ENCODE measurements at places on chromosomes 4 and X.
A peak's percentile ranks its signal among the peaks of the same experiment; 100 is the strongest.

- DNase-seq = peak; percentile 56
Measured at GRCh38 chrX:72268597-72269365, 8.3 kb downstream of the RPS4X start.

- DNase-seq = peak; percentile 27
Measured at GRCh38 chr4:130125467-130125866, 1029.5 kb downstream of the C4orf33 start.

- DNase-seq = no peak
Measured at GRCh38 chr4:22471999-22472461, 43.8 kb downstream of the ADGRA3 start.

DNA sequence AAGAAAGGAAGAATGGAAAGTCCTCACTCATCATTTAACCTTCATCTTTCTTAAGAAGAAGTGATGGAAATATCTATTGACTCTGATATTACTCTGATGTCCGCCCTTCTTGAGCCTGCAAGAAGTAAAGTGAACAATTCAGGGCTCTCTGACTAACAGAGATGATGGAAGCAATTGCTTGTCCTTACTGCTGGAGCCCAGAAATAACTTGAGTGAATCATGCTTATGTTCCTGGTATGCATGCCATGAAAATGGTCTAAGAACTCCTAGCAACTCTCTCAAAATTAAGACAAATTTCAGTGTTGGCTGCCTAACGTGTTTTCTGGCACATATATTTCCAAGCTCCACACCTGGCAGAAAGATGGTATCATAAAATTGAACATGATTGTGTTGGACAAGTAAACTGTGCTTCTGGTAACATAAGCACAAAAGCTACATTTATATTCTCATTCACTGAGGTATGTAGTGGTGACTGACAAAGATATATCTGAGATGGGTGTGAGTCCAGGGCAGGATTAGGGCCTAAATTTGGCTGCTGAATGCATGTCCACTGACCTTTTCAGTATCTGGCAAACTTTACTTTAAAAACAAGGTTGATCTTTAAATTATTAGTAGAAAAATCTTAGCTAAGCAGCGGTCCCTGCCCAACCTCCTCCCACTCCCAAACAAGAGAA is 109.2 kb upstream of the OTUD4 start:
- DNase-seq = peak; percentile 79

DNA sequence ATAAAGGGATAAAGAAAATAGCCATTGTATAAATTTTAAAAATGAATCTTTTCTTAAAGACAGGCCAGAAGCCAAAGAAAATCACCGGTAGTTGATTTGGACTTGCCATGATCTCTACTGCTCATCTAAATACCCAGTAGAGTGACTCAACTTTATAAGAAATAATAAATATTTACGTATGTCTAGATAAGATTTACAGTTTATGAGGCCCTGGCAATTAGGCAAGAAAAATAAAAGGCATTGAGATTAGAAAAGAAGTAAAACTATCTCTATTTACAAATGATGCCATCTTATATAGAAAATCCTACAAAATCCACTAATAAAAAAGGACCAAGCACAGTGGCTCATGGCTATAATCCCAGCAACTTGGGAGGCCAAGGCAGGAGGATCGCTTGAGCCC is 765.5 kb upstream of the HTR2C start:
- DNase-seq = no peak

DNA sequence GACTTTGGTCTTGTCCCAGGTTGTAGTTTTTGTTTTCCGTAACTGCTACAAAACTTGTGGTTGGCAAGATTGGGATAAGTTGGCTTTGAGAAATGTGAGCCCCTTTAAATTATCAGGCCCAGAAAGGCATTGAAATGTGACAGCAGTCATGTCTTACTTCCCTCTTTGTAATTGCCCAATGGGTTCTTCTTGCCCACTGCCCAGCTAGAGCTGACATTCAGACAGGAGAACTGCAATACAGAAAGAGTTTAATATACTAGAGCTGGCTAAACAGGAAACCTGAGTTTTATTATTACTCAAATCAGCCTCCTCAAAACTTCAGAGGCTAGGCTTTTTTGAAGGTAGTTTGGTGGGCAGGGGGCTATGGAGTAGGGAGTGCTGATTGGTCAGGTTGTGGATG is 288.3 kb downstream of the ZNF674 start:
- DNase-seq = no peak

- no peak for DNase-seq
Measured at GRCh38 chr4:3212391-3213105, 36.4 kb upstream of the MSANTD1 start.

GRCh38 chr4:106993827-106994226 is 42.3 kb downstream of the DKK2 start:
- no peak for DNase-seq

DNA sequence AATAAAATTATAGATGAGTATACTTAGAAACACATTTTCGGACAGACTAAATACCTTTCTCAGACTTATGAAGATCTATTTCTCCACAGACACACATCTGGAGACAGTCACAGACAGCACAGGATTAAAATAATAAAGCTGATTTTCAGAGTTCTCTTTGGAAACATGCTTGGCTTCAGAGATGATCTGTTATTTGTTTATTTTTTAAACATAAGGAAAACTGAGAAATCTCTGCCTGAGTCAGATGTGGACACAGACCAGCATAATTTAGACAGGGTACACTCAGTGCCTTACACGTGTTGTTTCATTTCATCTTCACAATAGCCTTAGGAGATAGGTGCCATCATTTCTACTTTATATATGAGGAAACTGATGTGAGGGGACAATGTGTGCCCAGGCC is 92.1 kb downstream of the SLC9A7 start:
- peak; percentile 54 for DNase-seq

DNA sequence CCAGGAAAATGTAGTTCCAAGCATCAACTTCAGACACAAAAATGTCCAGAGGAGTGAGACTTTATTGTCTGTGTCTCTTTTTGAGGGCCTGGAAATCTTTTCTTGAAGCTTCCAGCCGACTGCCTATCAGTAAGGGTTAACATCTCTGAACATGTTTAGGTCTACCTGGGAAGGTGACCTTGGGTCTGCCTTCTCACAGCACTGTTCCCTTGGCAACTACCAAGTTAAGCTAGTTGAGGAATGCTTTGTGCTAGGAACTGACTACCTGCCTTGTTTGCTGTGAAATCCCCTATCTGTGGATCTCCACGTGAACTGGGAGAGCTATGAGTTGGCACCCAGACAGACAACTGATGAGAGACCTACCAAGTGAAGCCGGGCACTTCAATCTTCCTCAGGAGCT is 81.6 kb downstream of the PPEF2 start:
- no peak for DNase-seq

DNA sequence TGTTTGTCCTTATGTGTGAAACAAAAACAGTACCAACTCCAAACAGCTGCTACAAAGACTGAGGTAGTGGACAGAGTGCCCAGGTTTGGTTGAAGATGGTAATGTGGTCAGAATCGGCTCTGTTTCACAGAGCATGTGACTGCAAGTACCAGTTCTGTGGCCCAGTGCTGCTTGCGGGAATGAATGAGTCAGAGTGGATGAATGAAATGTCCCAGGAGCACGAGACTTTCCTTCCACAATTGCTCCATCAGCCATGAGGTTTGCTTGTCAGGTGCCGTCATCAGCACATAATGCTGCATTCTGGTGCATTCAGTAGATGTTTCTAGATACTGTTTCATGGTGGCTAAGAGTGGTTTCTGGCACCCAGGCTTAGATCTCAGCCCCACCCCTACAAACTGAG is 84.2 kb downstream of the GPR143 start:
- DNase-seq = peak; percentile 62

Measured in fibroblast of mammary gland (primary cell).